ENCODE measurements at places on chromosomes 1 and 21.

GRCh38 chr21:46154955-46155513, 345 bp downstream of the FTCD start:
- no peak for DNase-seq

GRCh38 chr1:48887796-48888195, 111.1 kb upstream of the BEND5 start:
- no peak for DNase-seq

GRCh38 chr1:115142616-115143015, 53.3 kb upstream of the TSPAN2 start:
- no peak for DNase-seq

GRCh38 chr1:106975944-106976343, 80.5 kb upstream of the PRMT6 start:
- DNase-seq = no peak

DNA sequence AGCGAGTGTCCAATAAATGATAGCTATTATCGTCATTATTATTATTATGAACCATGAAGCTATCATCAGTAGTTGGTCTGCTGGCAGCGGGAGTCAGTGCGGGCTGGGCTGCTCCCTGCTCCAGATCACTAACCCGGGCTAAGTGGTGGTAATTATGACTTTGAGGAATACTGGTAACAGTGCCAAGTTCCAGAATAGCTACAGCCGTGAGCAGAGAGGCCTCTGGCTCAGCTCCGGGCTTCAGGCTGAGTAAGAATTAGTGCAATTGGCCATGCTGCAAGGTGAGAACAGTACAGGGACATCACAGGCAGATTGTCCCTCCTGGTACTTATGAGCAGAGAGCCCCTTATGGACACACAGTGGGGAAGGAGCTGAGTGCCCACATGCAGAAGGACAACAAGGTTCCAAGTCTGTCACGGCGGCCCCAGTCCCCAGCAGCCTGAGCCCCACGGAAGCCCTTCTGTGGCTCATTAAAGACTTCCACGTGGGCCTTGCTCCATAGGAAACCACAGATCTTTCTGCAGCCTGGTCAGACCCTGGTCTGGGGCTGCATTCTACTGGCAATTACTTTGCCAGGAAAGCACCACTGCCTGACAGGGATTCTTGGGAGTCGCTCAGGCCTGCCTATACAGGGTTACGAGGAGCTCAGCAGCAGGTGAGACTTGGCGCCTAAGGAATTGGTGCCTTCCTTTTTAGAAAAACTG, 235.1 kb downstream of the RRAGC start:
- DNase-seq = no peak

DNA sequence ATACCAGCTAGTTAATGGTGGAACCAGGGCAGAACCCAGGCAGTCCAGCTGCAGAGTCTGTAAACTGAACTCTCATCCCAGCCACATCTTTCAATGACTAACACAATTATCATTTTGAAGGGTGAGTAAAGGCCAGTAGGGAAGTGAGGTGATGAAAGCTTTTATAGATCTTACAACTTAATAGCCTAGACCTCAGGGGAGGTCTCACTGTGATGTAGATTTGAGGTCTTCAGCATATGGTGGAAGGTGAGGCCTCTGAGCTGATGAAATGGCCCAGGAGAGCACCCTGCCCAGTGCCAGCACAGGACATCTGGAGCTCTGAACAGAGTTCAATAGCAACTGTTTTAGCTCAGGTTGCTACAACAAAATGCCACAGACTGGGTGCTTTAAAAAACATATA, 44.8 kb upstream of the POU2F1 start:
- DNase-seq = no peak

DNA sequence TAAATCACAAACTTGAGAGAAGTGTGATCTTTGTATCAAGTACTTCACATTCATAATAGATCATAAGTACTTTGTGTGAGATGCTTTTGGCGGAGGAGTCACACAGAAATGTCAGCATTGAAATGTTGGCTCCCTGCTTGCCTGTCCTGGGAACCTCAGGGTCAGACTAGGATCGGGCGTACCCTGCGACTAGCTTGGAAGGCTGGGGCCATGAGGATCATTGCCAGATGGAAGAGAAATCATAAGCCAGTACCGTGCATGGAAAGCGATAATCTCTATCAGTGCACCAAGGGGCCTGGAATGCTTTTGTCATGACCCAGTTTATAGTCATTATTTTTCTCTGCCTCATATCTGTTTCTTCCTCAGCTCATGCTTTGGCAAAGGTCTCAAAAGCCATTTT, 35.5 kb downstream of the MTR start:
- no peak for DNase-seq

- no peak for DNase-seq
These were observed 82.8 kb upstream of the KCNE2 start for GRCh38 chr21:34280959-34281358.

DNA sequence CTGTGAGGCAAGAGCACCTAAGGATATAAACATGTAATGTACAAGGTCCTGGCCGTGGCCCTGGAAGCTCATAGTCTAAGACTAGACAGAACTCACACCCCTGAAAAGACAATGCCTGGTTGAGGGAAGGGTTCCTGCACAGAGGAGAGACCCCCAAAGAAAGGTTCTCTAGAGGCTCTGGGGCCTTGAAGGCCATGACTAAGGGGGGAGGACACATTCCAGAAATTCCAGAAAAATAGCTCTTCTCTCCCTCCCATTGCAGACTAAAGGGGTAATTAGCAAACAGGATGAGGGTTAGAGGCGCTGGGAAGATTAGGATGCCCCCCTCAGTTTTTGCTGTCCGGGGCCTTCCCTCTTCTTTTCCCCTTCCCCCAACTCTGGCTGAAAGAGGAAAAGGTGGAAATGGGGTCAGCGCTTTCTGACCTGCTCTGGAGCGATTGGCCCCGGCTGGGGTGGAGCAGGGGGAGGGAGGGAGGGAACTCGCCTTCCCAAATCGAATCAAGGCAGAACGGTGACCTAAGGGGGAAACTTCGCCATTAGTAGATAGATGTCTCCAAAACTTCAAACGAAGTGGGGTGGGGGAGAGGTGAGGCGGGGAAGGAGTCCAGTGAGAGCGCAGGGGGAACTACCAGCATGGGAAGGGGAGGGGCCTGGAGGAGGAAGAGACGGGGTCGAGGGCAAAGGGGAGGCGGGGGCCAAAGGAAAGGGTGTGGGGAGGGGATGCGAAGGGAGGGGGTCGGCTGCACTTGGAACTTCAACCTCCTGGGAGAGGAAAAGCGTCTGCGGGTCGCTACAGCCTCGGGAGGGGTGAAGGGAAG, 11.8 kb downstream of the PAX7 start:
- no peak for DNase-seq

- no peak for DNase-seq
These were observed 108.3 kb downstream of the HIVEP3 start for GRCh38 chr1:41810446-41810845.

DNA sequence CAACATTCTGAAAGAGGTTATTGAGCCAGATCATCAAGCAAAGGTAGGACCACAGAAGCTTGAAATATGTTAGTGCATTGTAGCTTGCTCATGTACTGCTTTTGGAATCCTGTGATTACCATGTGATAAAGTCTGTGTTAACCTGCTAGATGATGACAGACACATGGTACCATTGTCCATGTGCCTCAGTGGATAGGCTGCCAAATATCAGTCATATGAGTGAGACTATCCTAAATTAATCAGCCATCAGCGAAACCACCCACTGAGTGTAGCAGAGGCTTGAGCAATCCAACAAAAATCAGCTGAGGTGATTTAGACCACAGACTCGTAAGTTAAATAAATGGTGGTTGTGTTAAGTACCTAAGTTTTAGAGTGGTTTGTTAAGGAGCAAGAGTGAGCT, 32.7 kb upstream of the CRB1 start:
- no peak for DNase-seq

DNA sequence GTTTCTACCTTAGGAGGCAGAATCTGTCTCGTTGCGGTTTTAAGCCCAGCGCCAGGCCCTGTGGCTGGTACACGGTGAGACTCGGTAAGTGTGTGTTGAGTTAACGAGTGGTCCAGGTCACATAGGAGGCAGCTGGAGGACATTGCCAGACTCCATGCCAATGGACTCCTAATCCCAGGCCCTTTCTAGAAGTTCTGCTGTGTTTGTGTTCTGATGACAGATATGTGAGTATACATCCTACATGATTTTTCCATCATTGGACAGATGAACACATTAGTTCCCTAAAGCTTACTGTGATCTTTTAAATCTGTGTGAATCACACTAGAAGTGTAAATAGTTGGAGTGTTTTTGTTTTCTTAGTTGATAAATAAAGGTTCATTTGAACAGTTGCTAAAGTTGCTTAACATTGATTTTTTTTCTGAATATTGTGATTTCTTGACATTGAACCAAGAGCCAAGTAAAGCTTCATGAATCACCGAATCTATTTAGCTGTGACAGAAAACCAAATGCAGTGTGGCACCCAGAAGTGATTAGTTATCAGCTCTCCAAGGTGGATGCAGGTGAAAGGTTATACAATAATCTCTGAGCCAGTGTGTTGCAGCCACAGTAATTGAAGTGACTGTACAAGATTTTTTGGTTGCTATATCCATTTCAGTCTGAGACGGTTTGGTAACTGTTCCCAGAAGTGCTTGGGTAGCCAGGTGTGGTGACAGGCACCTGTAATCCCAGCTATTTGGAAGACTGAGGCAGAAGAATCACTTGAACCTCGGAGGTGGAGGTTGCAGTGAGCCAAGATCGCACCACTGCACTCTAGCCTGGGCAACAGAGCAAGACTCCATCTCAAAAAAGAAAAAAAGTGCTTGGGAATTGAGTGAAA, 46.3 kb downstream of the DOP1B start:
- no peak for DNase-seq

- no peak for DNase-seq
These were observed 32.3 kb downstream of the FMO1 start for GRCh38 chr1:171280599-171280998.

GRCh38 chr1:10681296-10682107, 114.9 kb downstream of the CASZ1 start:
- DNase-seq = no peak

DNA sequence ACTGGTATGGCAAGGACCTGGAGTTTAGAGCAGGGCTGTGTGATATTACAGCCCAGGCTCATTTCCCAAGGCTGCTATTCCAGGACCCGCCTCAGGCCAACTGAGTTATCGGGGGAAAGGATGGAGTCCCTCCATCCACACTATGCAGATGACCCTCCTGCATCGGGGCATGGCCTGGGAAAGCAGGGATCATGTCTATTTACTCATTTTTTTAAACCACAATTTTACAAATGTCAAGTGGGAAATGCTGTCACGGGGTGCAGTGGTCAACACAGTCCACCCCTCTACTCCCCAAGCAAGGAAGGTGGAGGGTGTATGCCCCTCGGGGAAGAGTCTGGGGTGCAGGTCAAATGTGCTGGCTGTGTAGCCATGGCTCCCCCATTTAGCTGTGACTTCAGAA, 6.1 kb upstream of the CLEC20A start:
- no peak for DNase-seq

DNA sequence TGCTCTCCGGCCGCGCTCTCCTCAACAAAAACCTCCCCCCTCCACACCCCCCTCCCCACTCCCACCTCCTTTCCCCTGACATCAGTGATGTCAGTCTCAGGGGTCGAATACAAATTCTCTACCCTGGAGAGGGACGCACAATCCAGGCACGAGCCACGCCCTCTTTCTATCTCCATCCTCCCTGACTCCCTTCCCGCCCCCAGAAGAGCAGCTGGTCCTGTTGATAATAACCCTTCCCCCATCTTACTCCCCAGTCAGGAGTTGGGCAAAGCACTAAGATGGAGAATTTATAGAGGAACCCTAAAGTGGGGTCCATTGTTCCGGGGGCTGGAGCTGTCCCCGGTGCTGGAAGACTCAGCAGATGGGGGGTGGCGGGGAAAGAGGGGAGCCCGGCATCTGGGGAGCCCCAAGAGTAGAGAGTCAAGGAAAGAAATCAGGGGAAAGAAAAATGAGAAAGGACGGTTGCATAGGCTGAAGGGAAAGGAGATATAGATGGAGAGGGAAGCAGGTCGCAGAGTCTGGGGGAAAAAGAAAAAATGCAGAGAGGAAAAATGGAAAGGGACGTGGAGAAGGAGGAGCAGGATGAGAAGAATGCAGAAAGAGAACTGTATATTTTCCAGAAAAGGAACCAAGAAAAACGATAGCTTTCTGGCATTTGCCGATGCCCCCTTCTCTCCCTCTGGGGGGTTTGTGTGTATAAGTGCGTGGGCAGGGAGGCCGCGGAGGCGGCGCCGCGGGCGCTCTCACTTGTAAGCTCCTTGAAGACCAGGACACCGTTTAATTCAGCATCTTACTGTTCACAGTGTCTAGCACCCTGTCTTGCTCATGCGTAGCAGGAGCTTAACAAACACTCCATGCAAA, at the start of gene CELF3:
Gene CELF3, minus strand, starts transcription at position 33 of the 861 bp plus-strand sequence. CDS start 783 bp downstream, outside the sequence.
- no peak for DNase-seq

- no peak for DNase-seq
These were observed 4.1 kb downstream of the GRHL3 start for GRCh38 chr1:24323281-24323680.

- DNase-seq = no peak
These were observed 88.5 kb upstream of the GPR88 start for GRCh38 chr1:100449477-100449876.

DNA sequence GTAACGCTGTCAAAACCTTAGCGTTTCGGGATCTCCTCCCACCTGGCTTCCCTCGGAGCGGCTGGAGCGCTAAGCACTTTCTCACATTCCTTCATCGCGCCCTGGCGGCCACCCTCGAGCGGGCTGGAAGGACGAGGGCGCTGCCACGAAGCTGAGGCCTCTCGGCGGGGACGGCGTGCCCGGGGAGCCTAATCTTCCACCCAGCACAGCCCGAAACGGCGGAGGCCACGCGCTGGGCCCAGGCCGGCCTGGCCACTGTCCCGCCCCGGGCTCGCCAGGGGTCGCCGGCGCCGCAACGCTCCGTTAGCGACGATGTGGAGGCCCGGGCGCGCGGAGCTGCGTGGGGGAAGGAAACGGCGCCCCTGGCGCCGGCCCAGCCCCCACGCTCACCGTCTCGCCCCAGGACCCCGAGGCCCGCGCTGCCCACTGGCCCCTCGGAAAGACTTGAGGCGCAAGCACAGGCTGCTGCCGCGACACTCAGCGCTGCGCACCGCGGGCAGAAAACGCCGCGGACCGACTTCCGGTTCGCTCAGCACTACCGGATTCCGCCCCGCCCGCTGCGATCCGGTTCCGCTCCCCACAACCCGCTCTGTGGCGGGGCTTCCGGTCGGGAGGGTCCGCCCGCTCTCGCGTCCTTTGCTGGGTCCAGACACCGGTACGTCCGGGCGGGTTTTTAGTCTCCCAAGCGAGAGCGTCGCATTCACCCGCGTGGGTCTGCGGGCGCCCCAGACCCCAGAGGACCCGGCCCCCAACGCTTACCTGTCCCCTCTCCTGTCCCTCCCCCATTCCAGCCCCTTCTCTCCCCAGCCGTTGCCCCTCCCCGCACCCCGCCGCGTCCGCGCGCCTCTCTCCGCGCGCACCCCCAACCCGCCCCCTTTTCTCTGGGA, at the start of gene YBEY:
Gene YBEY, plus strand, starts transcription at position 582 of the 887 bp plus-strand sequence. CDS start 572 bp downstream, outside the sequence.
- DNase-seq = peak; percentile 63

- no peak for DNase-seq
These were observed 313.1 kb upstream of the TMPRSS15 start for GRCh38 chr21:18716578-18717138.

- no peak for DNase-seq
These were observed 249.9 kb downstream of the LRRIQ3 start for GRCh38 chr1:73948055-73948454.
